ENCODE measurements at places on chromosomes 6 and 20.

DNA sequence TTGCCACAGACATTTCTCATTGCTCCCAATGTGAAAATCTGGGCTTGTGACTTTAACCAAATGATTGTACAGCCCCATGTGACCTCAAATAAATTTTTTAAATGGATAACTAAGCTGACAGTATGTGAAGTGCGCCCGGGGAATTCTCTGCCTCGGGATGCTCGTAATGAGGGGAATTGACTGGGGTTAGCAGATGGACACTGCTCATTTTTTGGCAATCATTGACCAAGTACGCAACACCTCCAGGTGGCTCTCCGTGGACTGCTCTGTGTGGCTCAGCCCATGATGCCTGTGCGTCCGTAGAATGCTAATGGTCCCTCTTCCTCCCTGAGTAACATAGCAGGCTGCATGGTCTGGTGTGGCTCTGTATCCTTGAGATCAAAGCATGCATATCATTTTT is 42.4 kb downstream of the FARS2 start:
- DNase-seq = no peak

DNA sequence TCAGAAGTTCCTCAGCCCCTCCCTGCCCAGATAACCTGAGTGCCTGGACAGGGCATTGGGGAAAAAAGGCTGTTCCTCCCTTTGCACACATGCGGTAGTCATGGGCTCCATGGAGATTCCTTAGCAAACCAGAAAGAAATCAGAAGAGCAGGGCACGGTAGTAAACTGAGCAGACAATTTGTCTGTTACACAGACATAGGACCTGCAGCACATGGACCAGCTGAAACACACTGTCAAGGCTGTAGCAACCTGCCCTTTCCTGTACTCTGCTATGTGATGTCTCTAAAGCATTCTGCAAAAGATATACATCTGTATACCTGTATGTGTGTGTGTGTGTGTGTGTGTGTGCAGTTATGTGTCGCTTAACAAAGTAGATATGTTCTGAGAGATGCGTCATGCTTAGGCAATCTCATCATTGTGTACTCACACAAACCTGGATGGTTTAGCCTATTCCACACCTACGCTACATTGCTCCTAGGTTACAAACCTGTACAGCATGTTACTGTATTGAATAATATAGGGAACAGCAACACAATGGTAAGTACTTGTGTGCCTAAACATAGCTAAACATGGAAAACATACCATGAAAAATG is 44.4 kb upstream of the BMP5 start:
- DNase-seq = no peak

GRCh38 chr6:107561306-107561705 is 71.4 kb downstream of the SOBP start:
- DNase-seq = no peak

DNA sequence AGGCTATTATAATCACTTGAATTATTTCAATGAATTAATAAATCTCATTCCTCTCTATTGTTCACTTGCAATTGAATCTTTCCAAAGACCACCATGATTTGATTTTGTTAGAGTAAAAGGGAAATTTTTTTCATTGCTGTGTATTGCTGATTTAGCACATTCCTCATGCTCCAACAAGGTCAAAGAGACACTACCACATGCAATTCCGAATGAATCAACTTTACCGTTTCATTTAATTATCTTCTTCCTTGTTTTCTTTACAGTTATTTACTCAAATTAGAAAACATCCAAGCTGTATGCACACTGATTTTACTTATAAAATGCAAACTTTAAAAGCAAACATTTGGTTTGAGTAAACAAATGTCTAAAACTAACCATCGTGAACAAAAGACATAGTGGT is 967 bp downstream of the KIAA0408 start:
- no peak for DNase-seq

DNA sequence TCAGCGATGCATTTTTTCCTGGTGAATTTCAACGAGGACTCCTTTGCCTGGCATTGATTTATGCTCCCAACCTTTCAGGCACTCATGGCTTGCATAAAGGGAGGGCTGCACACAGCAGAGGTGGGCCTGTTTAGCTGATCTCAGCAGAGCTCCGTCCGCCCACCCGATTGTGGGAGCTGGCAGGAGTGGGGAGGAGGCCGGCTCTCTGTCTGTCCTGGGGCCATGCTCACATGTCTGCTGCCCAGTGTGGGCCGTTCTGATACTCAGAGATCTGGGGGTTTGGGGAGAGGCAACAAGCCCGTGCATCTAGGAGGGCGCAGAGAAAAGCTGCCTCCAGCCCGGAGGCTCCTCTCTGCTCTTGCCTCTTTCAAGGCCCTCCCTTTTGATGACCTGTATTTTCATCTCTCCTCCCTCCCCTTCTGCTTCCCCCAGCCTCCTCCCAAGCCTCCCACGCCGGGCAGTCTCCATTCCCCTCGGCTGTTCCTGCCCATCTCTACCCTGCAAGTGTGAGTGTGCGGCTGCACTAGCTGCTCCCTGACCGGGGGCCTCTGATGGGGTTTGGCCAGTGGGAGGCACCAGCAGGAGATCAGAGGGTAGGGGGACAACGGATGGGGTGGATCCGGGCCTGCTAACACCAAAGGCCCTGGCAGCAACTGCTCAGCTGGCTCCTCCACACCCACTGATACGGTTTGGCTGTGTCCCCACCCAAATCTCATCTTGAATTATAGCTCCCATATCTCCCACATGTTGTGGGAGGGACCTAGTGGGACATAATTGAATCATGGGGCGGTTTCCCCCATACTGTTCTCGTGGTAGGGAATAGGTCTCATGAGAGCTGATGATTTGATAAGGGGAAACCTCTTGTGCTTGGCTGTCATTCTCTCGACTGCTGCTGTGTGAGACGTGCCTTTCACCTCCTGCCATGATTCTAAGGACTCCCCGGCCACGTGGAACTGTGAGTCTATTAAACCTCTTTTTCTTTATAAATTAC is 39.6 kb upstream of the MLN start:
- no peak for DNase-seq

- DNase-seq = no peak
Observed at GRCh38 chr20:41510224-41510623, 108.0 kb downstream of the CHD6 start.

DNA sequence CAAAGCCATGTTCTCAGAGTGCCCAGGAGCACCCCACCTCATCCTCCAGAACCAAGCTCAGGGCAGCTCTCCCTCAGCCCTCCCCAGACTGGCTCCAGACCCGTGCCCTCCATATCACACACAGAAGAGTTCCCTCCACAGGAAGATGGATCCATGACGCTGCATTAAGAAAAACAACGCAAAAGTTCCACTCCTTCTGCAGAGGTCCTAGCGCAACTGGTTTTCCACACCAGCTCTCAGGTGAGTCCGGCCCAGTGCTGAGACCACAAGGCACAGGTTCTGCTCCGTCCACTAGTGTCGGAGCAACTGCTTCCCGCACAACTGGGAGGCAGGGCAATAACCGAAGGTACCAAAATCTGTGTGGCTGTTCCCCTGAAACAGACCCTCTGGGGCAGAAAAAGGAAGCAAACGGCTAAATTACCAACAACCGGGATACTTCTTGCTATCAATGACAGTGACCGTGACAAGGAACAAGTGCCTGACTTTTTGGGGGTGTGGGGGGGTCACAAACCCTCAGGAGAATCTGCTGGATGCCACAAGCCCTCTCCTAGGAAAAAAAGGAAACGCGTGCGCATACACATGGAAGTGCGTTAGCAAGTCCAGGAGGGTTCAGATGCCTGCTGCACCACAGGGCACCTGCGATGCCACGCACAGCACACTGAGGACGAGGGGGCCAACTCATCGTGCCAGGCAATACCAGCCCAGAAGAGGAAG is 49.2 kb downstream of the MYH7B start:
- DNase-seq = no peak

DNA sequence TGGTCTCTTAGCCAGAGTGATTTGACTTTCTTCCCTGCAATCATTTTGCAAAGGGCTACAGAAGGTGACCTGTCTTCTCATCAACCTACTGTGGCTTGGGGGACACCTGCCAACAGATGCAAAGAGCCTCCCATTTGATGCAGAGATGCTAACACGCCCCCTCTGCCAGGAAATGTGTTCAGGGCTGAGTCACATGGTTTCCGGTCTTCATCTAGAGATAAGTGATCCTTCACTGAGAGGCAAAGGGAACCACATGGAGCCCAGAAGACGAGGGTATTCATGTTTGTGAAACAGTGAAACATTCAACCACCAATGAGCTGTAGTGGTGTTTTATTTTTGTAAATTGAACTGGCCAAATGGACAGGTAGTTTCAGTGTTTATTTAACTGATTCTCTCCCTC is 109.0 kb upstream of the RIN2 start:
- no peak for DNase-seq

- DNase-seq = no peak
Observed at GRCh38 chr6:64777941-64778785, 928.9 kb downstream of the EYS start.

DNA sequence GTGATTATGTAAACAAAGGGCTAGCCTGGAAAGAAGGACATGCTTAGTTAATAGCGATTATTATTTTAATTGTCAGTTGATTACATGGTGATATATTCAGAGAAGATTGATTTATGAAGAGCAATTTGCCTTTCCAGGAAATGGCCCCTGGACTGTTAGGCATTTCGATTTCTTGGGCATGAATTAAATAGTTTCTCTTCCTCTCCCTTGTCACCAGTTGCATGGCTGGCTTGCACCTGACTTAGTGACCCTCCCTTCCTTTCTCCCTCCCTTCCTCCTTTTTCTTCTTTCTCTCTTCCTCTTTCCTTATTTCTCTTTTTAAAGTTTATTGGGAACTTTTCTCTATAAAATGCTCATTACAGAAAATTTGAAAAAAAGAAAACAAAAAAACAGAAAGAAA is 235.4 kb downstream of the CDC5L start:
- DNase-seq = no peak

DNA sequence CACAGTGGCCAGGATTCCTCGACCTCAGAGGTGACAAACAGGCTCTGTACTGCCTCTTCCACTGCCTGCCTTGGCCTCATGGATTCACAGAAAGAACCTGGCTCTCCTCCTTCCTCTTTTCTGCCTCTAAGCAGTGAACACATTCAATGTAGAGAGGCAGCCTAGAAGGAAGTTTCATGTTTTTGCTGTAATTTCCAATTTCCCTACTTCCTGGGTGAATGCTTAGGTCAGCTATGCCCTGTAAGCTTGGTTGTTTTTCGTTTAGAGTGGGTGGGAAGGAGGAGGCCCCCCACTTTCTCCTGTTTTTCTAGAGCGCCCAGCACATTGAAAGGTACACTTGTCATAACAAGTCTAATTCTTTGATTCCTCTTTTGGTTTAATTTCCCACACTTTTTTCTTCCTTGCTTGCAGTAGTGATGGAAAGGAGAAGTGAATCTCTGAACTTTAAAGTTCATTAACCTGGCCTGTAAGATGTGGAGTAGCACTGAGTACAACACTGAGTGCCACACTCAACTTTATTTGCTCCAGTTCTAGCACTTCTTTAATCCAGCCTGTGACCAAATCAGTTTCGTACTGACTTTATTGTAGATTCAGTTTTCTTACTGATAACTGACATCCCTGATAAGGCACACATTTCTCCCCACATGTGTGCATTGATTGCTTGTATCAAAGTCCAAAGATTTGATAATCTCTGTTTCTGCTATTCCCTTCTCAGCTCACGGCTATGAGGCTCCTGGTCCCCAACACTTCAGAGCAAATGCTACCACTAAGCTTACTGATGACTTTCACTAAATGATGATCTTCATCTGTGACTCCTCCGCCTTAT is 100.0 kb upstream of the MAN1A1 start:
- DNase-seq = no peak

DNA sequence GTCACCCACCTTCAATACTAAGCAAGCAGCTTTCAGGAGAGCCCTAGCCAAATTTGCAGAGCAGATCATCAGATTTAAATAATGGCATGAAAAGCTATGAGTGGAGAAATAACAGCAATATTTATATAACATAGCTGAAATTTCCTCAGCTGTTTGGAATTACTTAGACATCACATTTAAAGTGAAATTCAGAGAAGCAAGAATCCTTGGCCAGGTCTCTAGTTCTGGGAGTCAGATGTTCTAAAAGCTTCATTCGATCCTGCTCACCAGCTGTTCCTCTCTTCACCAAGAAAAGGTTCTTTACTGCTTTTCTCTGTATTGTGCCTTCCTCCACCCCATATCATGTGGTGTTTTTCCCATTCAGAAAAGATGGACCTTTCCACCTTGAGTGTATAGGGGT is 152.3 kb upstream of the JAG1 start:
- DNase-seq = no peak

- no peak for DNase-seq
Observed at GRCh38 chr6:153938876-153939275, 100.2 kb upstream of the OPRM1 start.

- no peak for DNase-seq
Observed at GRCh38 chr20:52427960-52428359, 236.4 kb upstream of the ZFP64 start.

Measured in fibroblast of skin of left quadriceps (primary cell).